ENCODE measurements at places on chromosomes 12 and 14. TPM values are rescaled to one million over a fixed set of nuclear protein-coding genes. Genes with fewer than 3 reads are reported as not detected.

ZDHHC22 gene
- 0.24 TPM for total RNA-seq

TGM1 gene
- 16.6 TPM for total RNA-seq

PPM1H gene
- 31.0 TPM for total RNA-seq

HPD gene
- not detected for total RNA-seq

PLEKHG7 gene
- total RNA-seq: not detected

DIO3 gene
- 4.9 TPM for total RNA-seq

SCN8A gene
- total RNA-seq: 2.6 TPM

GLT1D1 gene
- 2.6 TPM for total RNA-seq

NID2 gene
- 8.3 TPM for total RNA-seq

TSPAN11 gene
- total RNA-seq: 52.3 TPM

NAA25 gene
- 35.9 TPM for total RNA-seq

AMN gene
- 18.3 TPM for total RNA-seq

FCF1 gene
- 48.0 TPM for total RNA-seq

KLHL33 gene
- not detected for total RNA-seq

CREBL2 gene
- 11.9 TPM for total RNA-seq

GALNT9 gene
- 1.6 TPM for total RNA-seq

OR4E1 gene
- not detected for total RNA-seq

BCL2L14 gene
- 3.3 TPM for total RNA-seq

MSI1 gene
- total RNA-seq: 71.7 TPM

OTOGL gene
- 0.27 TPM for total RNA-seq

TAS2R7 gene
- total RNA-seq: not detected

SMCO2 gene
- total RNA-seq: 0.31 TPM

AP1G2 gene
- total RNA-seq: 156 TPM

KRT73 gene
- not detected for total RNA-seq

OAS1 gene
- 19.1 TPM for total RNA-seq

ALDH2 gene
- 59.5 TPM for total RNA-seq
